T-helper 2 cell (primary cell): ENCODE measurements at places on chromosomes 7 and 10.

DNA sequence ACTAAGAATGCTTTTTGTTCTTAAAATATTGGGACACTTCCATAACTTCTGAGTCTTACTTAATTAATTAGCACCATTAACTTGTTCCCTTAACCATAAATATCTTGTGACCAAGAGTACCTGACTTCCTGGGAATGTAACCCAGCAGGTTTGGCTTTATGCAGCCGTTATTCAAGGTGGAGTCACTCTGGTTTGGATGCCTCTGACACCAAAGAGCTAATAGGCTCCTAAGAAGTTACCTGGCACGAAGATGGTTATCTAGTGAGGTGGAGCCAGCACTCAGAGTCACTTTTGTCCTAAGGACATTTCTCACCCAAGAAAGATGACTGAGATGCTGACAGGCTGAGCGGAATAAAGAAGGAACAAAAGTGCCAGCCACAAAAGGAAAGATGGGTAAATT, 172.3 kb downstream of the C1GALT1 start:
- no peak for DNase-seq

DNA sequence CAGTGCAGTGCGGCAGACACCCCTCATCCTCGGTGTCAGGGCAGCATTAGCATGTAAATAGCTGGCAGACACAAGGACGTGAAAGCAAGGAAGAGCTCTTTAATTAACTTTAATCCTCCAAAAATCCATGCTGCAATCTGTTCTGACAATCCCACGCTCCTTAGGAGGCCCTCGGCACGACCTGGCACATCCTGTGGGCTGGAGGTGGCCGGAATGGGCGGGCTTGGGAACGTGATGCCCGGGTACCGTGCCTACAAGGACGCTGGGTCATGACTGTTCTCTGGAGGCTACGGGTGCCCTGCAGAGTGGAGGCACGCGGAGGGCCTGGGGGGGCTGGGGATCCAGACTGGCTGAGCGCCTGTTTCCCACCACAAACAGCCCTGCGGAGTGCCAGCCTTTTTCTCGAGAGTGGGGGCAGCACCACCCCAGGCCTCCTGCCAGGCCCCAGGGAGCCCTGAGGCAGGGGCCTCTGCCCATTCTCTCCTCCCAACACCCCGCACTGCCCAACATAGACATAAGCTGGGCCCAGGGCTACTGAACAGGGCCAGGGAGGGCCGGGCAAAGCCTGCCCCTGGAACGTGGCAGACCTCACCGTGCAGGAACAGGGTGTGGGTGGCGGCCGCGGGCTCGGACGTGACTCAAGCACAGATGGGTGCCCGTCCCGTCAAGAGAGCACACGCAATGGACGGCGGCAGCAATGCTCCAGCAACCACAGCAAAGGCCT, 189.3 kb downstream of the MAD1L1 start:
- DNase-seq = no peak

GRCh38 chr7:137839903-137840779, 6.6 kb downstream of the DGKI start:
- no peak for DNase-seq

DNA sequence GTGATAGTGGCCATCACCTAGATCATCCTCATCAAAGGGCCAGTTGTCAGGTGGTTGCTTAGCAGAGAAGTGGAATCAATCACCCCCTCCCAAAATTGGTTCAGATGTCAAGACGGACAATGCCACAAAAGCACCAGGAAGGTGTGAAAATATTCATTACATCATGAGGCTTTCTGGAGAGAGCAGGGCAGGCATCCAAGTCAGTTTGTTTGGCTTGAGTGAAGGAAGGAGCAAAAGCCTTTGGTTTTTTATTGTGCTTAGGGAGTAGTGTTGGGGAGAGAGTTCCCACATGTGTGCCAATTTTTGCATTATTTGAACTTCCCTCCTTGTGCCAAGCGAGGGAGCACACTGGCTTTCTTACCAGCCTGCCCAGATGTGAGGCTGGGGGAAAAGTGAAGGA, 1082.9 kb downstream of the LRMDA start:
- no peak for DNase-seq

DNA sequence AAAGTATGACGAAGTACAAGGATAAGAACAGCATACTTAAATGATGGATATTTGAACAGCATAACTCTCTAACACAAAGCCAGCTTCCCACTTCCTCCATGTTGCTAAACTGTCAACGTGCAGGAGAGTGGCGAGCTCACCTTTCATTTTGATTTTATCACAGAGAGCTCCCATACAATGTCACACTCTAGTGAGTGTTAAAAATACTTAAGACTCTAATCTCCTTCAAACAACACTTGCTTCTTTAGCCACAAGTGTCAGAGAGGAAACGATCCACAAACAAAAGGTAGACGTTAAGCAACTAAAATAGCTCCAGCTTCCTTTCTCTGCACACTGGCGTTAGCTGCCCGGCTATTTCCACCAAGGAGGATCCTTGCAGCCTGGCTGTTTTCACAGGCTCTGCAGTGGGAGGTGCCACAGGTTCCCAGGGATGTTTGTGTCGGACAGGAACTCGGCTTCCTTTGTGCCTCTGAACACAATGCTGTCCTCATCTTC, 194.6 kb downstream of the COBL start:
- DNase-seq = no peak

GRCh38 chr7:75967487-75967997, 26.9 kb downstream of the TMEM120A start:
- no peak for DNase-seq

DNA sequence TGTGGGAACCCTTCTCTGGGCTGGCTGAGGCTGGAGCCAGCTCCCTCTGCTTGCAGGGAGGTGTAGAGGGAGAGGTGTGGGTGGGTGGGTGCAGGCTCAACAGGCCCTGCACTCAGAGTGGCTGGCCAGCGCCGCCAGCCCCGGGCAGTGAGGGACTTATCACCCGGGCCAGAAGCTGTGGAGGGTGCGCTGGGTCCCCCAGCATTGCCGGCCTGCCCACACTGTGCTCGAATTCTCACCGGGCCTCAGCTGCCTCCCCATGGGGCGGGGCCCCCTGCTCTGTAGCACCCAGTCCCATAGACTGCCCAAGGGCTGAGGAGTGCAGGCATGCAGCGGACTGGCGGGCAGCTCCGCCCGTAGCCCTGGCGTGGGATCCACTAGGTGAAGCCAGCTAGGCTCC, 190.7 kb upstream of the TAC1 start:
- no peak for DNase-seq

DNA sequence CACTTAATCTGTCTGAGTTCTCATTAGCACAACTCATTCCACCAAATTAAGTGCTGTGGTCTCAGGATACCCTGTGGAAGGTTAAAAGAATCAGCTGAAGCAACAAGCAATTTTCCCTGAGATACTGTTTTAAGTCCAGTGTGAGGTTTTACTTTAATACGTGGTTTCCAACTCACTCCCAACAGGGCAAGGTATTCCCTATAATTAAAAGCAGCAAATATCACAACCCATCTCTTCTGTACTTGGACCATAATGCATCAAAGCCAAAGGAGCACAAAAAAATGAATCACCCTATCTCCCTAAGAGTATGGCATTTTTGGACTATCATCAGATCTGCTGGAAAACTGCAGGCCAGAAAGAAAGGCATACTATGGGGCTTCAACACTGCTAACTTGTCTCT, 4.9 kb downstream of the CADPS2 start:
- no peak for DNase-seq

- no peak for DNase-seq
Measured at GRCh38 chr10:667602-668143, 21.8 kb downstream of the DIP2C start.

DNA sequence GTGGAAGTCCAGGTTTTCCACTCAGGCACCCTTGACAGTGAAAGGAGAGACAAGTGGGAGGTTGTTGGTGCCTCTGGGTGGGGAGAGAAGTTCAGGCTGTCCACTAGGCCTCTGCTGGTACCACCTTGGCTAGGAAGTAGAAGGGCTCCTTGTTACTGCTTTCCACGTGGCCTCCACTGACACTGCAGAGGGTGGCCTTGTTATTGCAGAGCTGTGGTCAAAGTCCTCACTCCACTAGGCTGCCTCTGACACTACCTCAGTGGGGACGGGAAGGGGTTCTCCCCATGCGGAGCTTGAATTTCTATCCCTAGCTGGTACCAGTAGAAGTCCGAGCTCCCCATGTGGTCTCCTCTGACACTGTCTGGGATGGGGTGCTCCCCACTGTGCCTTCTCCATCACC, 14.9 kb upstream of the STOX1 start:
- DNase-seq = no peak

DNA sequence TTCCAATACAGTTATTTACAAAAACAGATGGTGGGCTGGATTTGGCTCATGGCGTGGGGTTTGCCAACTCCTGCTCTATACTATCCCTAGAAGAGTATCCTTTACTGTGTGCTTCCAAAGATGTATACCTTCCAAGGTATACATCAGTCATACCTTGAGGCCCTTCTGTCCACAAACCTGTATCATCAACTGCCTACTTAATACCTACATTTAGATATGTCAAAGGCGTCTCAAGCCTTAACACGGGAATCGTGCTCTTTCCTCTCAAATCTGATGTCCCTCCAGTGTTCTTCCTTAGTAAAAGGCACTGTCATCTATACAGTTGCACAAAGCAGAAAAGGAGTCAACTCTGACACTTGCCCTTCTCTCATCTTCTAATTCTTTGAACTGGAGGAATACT, 36.9 kb downstream of the NAMPT start:
- no peak for DNase-seq

GRCh38 chr10:14478201-14478600, 147.5 kb upstream of the FRMD4A start:
- no peak for DNase-seq
